ENCODE measurements at places on chromosomes 12 and 14.

- no peak for DNase-seq
These were observed 11.5 kb downstream of the GPR33 start for GRCh38 chr14:31476131-31476866.

- DNase-seq: no peak
These were observed 380.9 kb upstream of the TMTC1 start for GRCh38 chr12:30164382-30165318.

- DNase-seq: no peak
These were observed 866 bp upstream of the PITPNM2 start for GRCh38 chr12:123151457-123152454.

- no peak for DNase-seq
These were observed 65.3 kb downstream of the NKX2-1 start for GRCh38 chr14:36454599-36455240.

GRCh38 chr14:48726080-48726642 lies 860.0 kb downstream of the RPS29 start:
- no peak for DNase-seq

- no peak for DNase-seq
These were observed 51.7 kb downstream of the PPP1R12A start for GRCh38 chr12:79883216-79883615.

DNA sequence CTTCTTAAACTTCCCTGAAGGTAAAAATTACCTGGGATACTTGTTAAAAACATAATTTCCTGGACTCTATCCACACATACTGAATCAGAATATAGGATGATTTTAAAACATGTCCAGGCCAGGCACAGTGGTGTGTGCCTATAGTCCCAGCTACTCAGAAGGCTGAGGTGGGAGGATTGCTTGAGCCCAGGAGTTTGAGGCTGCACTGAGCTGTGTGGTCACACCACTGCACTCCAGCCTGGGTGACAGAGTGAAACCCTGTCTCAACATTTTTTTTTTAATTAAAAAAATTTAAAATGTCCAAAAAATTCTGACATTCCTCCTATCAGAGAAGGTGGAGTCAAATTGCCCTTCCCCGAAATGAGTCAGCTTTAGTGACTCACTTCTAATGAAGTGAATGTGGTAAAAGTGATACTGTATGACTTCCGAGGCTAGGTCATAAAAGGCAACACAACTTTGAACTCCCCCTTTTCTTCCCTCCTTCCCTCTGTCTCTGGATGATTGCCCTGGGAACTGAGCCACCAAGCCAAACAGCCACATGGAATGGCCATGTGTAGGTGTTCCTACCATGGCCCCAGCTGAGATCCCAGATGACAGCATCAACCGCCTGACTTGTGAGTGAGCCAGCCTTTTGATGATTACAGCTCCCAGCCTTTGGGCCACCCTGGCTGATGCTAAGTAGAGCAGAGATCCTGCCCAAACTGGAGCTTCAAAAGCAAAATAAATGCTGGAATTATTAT lies 36.3 kb downstream of the LIMA1 start:
- DNase-seq: peak; percentile 29

DNA sequence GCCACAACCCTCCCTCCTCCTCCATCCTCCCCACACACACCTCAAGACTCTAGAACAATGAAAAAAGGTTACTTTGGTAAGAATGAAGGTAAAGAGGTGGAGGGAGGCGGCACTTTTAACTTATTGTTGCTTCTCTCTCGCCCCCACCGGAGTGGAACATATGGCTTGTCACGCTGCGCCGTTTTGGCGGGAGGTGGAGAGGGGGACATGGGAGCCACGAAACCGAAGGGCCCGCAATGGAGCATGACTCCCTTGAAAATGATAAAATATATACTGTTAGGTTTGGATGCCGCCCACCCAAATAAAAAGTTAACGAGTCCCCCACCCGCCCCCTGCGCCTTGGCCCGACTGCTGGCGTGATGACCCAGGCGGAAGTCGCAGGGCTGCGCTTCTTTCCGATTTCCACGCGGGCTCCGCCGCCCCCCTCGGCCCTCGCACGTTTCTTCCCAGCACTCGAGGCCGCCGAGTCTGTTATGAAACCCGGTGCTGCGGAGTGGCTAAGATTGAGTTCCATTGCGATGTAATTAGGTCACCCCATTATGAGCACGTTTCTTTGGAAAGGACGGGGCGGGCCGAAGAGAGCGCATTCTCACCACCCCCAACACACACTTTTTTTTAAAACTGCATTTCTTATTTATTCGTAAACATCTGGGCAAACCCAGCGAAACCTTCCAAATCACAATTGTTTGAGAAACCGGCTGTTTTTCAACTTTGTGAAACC lies 1.4 kb upstream of the ZFP36L1 start:
- peak; percentile 69 for DNase-seq

DNA sequence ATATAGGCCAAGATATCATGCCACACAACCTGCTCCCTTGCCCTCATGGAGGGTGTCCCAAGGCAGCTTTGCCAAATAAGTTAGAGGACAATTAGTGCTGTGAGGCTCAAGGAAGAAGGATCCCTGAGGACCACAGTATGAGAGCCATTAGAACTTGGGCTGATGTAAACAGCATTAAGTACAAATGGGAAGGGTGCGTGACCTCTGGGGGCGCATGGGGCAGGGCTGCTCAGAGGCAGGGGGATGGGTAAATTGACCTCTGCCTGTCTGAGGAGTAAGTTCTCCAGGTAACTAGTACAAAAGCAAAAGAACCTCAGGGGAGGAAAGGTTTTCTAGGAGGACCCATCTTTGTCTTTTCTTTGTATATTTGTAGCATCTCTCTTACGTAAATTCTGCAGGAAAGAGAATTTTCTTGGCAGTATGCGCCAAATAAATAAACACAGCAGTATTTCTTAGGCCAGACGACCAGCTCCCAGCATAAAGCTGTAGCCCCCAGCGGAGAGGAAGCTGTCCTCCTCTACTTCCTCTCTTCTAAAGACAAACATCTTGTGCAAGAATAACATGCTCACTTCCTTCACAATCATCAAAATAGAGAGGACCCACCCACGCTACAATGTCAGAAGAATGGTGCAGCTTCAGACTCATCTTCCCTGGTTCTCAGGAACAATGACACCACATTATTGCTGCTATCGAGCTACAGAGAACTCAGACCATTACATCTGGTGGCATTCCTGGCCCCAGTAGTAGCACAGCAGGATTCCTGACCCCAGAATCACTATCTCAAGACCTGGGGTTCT lies 16.4 kb upstream of the VWF start:
- peak; percentile 56 for DNase-seq

- no peak for DNase-seq
These were observed 17.2 kb downstream of the FRMD6 start for GRCh38 chr14:51668870-51669269.

DNA sequence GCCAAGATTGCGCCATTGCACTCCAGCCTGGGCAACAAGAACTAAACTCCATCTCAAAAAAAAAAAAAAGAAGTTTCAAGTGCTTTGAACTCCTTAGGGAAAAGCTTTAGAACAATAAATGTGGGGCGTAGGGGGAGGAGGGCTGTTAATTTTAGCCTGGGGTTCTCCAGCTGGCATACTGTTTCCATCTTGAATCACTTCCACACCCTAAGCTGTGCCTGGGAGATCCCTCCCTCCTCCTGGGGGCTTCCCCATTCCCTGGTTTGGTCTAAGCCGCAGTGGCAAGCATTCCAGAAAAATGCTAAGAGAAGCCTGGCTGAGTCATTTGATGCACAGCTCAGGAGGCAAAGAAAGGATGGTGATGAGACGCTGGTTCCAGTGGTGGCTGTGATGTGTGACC lies 2.3 kb upstream of the ZNF384 start:
- no peak for DNase-seq

DNA sequence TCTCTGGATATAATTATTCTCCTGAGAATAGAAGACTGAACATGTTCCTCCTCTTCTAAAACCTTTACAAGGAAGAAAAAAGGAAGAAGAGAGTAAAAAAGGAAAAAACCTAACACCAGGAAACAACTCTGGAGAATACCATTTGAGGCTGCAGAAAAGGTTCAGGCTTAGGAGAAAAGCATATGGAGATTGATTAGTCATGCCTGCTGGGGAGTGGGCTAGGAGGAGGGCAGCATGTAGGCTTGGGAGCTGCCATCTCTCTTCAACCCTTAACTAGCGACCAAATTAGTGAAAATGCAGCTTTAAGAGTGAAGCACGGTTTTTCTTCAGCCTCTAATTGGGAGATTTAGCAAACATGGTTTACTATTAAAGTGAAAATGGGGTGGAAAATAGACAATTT lies 273.0 kb upstream of the CRY1 start:
- DNase-seq: no peak

- DNase-seq: no peak
These were observed 184.8 kb downstream of the SLC16A7 start for GRCh38 chr12:59780605-59781135.

DNA sequence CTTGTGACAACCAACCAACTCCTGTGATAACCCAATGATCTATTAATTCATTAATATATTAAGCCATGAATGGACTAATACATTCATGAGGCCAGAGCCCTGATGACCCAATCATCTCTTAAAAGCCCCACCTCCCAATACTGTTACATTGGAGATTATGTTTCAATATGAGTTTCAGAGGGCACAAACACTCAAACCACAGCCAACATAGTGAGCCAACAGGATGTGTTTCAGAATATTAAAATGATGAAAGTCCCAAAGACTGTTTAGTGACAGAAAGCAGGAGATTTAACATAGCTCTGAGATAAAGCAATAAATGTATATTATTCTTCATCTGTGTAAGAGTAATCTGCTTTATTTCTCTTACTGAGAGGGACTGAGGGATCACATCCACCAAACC lies 71.7 kb downstream of the PTPRO start:
- no peak for DNase-seq

DNA sequence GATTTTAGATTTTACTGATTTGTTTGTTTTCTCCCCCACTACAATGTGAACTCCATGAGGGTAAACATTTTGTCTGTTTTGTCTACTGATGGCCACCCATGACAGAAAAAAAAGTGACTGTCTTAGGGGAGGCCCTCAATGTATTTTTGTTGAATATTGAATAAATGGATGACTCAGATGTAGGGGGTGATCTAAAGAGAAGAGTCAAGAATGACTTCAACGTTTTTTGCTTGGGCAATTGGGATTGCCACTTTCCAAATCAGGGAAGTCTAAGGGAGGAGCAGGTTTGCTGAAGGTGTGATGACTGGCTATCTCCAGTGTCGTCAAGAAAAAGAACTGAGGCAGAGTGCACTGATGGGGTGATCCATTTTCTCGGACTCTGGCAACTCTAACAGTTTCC lies 10.7 kb upstream of the PHC1 start:
- no peak for DNase-seq

- no peak for DNase-seq
These were observed 46.8 kb upstream of the EIF5 start for GRCh38 chr14:103286968-103287850.

- DNase-seq: no peak
These were observed 11.0 kb downstream of the CBLN3 start for GRCh38 chr14:24418492-24418873.

DNA sequence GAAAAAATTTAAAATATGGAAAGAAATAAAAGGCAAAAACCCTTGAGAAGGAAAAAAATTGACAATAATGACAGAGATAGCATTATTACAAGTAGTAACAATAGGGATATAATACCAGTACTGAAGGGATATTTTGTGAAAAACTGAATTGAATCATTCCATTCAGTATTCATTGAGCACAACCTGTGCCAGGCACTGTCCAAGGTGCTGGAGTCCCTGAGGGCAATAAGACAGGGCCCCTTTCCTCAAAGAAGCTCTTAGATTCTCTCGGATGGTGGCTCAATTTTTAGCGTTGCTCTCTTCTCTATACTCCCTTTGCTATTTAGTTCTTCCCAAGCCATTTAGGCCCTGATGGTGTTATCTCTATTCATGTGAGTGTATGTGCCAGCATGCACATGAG lies 34.3 kb upstream of the GAS2L3 start:
- no peak for DNase-seq

- no peak for DNase-seq
These were observed 85.7 kb upstream of the TBX3 start for GRCh38 chr12:114769634-114770033.
